Tongue (tissue), 3 donors: ENCODE measurements at places on chromosomes 4 and X. TPM values are rescaled to one million over a fixed set of nuclear protein-coding genes. Genes with fewer than 3 reads are reported as not detected.

SPIN3 gene
- total RNA-seq = 15.8 TPM

TEX11 gene
- total RNA-seq = not detected

NR0B1 gene
- not detected for total RNA-seq

TMPRSS11F gene
- total RNA-seq = 0.72 TPM

ATP8A1 gene
- 14.8 TPM for total RNA-seq

ADGRG2 gene
- total RNA-seq = 4.3 TPM

PDLIM3 gene
- total RNA-seq = 1,325 TPM

MGARP gene
- not detected for total RNA-seq

NPNT gene
- 110 TPM for total RNA-seq

LAMTOR3 gene
- 35.2 TPM for total RNA-seq

CNKSR2 gene
- 13.4 TPM for total RNA-seq

ALAS2 gene
- total RNA-seq = 26.3 TPM

FREM3 gene
- not detected for total RNA-seq

PCSK1N gene
- 2.5 TPM for total RNA-seq

PRICKLE3 gene
- total RNA-seq = 7.7 TPM

ADAM29 gene
- total RNA-seq = not detected

BRS3 gene
- total RNA-seq = not detected

ADH1C gene
- 9.0 TPM for total RNA-seq

POU4F2 gene
- not detected for total RNA-seq

GSPT2 gene
- total RNA-seq = 7.5 TPM

FAM9B gene
- total RNA-seq = not detected

LARP1B gene
- total RNA-seq = 32.5 TPM

TSPAN5 gene
- 35.4 TPM for total RNA-seq

CDS1 gene
- 4.5 TPM for total RNA-seq

ARHGAP6 gene
- 9.2 TPM for total RNA-seq

GPR50 gene
- total RNA-seq = not detected

AFM gene
- total RNA-seq = not detected

GRID2 gene
- 1.6 TPM for total RNA-seq

BST1 gene
- total RNA-seq = 4.7 TPM

UGT2A1 gene
- total RNA-seq = not detected

EOLA1 gene
- total RNA-seq = 19.0 TPM

SH3TC1 gene
- 20.2 TPM for total RNA-seq

FGF2 gene
- 19.2 TPM for total RNA-seq

AKAP14 gene
- 0.41 TPM for total RNA-seq

PDE5A gene
- 49.1 TPM for total RNA-seq
